ENCODE measurements at places on chromosomes 2 and 18. TPM values are rescaled to one million over a fixed set of nuclear protein-coding genes. Genes with fewer than 3 reads are reported as not detected.

Gene SCYGR4
- polyA plus RNA-seq: not detected

Gene PMS1
- polyA plus RNA-seq: 9.6 TPM

Gene ANKRD53
- polyA plus RNA-seq: 0.29 TPM

Gene MARCO
- polyA plus RNA-seq: not detected

Gene PHOSPHO2
- 0.99 TPM for polyA plus RNA-seq

Gene HOXD8
- 8.2 TPM for polyA plus RNA-seq

- no peak overlapping the region for H3K4me3 ChIP-seq
- no peak overlapping the region for H3K27ac ChIP-seq
- H3K27me3 ChIP-seq: no peaks in the 10 kb centered on the region
- H3K4me1 ChIP-seq: peaks cover 2% of the 10 kb centered on the region
- no peak for DNase-seq
- H3K36me3 ChIP-seq: peaks cover 6% of the 10 kb centered on the region
Measured at GRCh38 chr18:49251451-49251850, 209.0 kb downstream of the DYM start.

- no peaks in the 10 kb centered on the region for H3K27me3 ChIP-seq
- H3K36me3 ChIP-seq: no peaks in the 10 kb centered on the region
Measured at GRCh38 chr2:207041279-207041678, 102.0 kb downstream of the CPO start.

DNA sequence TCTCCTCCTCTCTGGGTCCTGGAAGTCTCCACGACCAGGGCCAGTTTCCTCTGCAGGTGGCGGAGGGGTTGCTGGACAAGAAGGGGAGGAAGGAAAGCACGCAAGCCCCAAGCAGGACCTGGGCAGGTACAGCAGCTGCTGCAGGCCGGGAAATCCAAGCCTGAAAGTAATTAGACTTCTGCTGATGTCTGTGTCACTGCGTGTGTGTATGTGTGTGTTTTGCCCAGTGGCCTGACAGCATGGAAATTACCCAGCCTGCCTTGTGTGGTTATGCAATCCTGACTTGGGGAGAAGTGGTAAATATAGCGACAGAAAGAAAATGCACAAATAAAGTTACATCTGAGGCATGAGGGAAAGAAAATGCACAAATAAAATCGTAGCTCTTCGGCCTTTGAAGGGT, 121.8 kb upstream of the ZBTB14 start:
- no peaks in the 10 kb centered on the region for H3K36me3 ChIP-seq
- DNase-seq: no peak
- H3K4me3 ChIP-seq: no peak overlapping the region
- H3K27me3 ChIP-seq: no peaks in the 10 kb centered on the region

DNA sequence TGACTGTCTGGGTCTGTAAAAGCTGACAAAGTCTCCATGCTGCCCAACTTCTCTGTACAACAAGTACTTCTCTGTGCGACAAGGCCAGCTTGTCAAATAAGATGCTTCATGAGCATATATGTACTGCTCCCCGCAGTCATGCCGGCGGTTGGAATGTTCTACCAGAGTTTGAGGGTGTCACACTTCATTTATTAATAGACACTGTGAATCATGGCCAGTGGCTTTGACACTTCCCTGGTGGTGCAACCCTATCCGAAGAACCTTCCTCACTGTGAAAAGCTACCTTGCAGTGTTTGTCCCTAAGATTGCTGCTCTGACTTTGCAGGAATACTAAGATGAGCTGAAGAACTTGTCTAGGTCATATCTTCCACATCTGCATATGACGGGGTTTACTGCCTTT, 120.9 kb upstream of the NRP2 start:
- DNase-seq: no peak
- no peak overlapping the region for H3K27ac ChIP-seq
- H3K4me3 ChIP-seq: no peak overlapping the region
- no peaks in the 10 kb centered on the region for H3K36me3 ChIP-seq
- H3K27me3 ChIP-seq: no peaks in the 10 kb centered on the region

DNA sequence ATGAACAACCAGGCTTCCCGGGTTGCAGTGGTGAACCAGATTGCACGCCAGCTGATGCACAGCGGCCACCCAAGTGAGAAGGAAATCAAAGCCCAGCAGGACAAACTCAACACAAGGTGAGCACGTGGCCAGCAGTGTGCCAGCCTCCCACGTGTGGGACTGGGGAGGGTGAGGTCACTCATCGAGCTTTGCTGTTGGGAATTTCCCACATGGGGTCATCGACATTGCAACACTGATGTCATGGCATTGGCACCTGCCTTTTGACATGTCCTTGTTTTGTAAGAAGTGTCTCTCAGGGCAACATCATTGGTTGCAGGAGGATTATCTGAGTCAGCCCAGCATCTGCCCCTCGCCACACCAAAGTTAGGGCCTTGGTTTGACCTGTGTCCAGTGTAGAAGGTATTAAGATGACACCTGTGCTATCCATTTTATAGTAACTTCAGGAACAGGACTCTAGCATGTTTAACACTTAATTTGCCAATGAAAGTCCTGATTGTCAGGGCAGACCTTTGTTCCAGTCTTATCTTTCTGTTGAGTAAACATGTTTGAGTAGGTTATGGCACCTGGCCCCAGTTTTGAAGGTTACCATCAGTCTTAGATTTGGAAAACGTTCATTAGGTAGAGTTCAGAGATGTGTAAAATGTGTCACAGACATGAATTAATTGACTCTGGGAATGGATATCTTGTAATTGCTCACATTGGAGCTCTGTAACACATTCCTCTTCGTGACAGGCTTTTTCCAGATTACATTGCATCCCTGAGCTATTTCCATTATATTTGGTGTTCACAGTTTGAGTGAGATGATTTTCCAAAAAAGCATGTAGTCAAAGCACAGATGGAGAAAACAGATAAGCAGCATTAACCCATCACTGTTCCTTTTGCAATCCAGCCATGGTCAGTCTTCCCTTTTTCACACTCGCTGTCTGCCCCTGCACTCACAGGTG, 93.3 kb upstream of the EML6 start:
- H3K4me3 ChIP-seq: no peak overlapping the region
- no peaks in the 10 kb centered on the region for H3K27me3 ChIP-seq
- H3K27ac ChIP-seq: no peak overlapping the region
- H3K4me1 ChIP-seq: peaks cover 23% of the 10 kb centered on the region

- no peak for DNase-seq
- H3K27me3 ChIP-seq: no peaks in the 10 kb centered on the region
- H3K4me1 ChIP-seq: peaks cover 37% of the 10 kb centered on the region
- no peak overlapping the region for H3K27ac ChIP-seq
- no peak overlapping the region for H3K4me3 ChIP-seq
Measured at GRCh38 chr2:16194530-16194929, 254.2 kb downstream of the MYCN start.

- H3K36me3 ChIP-seq: peaks cover 18% of the 10 kb centered on the region
- DNase-seq: no peak
- no peaks in the 10 kb centered on the region for H3K4me1 ChIP-seq
- H3K27ac ChIP-seq: no peak overlapping the region
- H3K4me3 ChIP-seq: no peak overlapping the region
Measured at GRCh38 chr18:36814994-36815393, 13.8 kb downstream of the TPGS2 start.

DNA sequence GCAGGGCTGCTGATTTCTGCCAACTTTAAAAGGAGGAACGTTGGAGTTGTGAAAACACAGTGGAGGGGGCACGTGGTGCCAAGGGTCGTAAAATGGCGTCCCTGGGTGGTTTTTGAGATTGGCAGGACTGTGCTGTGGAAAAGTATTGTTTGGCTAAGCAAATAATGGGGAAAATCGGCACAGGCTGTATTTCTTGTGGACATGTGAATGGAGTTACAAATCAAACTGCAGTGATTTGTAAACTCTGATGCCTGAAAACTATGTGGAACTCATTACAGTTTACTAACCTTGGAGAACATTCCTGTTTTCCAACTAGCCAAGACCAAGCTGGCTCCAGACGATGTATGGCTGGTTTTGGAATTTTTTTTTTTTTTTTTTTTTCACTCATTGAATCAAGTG, 68.7 kb downstream of the KCTD1 start:
- peaks cover 8% of the 10 kb centered on the region for H3K36me3 ChIP-seq
- H3K4me1 ChIP-seq: peaks cover 37% of the 10 kb centered on the region
- H3K27ac ChIP-seq: peak overlapping the region; percentile 94
- H3K4me3 ChIP-seq: no peak overlapping the region
- H3K27me3 ChIP-seq: no peaks in the 10 kb centered on the region
- DNase-seq: no peak

- DNase-seq: no peak
- no peaks in the 10 kb centered on the region for H3K27me3 ChIP-seq
- H3K4me1 ChIP-seq: no peaks in the 10 kb centered on the region
- no peak overlapping the region for H3K27ac ChIP-seq
- H3K36me3 ChIP-seq: no peaks in the 10 kb centered on the region
Measured at GRCh38 chr2:39852831-39853230, 73.8 kb upstream of the THUMPD2 start.

- H3K36me3 ChIP-seq: no peaks in the 10 kb centered on the region
- H3K27me3 ChIP-seq: no peaks in the 10 kb centered on the region
- no peak overlapping the region for H3K27ac ChIP-seq
- H3K4me3 ChIP-seq: no peak overlapping the region
- DNase-seq: no peak
Measured at GRCh38 chr2:132813422-132813821, 143.4 kb upstream of the LYPD1 start.

- H3K27me3 ChIP-seq: no peaks in the 10 kb centered on the region
- H3K4me1 ChIP-seq: no peaks in the 10 kb centered on the region
- peak; percentile 66 for DNase-seq
Measured at GRCh38 chr2:175167076-175167791, 769 bp downstream of the ATF2 start.

- no peak for DNase-seq
- H3K27me3 ChIP-seq: no peaks in the 10 kb centered on the region
- H3K4me1 ChIP-seq: no peaks in the 10 kb centered on the region
- H3K27ac ChIP-seq: no peak overlapping the region
Measured at GRCh38 chr18:74234326-74235171, 57.2 kb downstream of the CYB5A start.

GRCh38 chr2:59588286-59588685, 965.2 kb downstream of the BCL11A start:
- no peaks in the 10 kb centered on the region for H3K36me3 ChIP-seq
- H3K4me3 ChIP-seq: no peak overlapping the region
- DNase-seq: no peak
- no peaks in the 10 kb centered on the region for H3K27me3 ChIP-seq
- H3K27ac ChIP-seq: no peak overlapping the region
